ENCODE measurements at places on chromosomes 6 and 20. TPM values are rescaled to one million over a fixed set of nuclear protein-coding genes. Genes with fewer than 3 reads are reported as not detected.
A peak's percentile ranks its signal among the peaks of the same experiment; 100 is the strongest.

DNA sequence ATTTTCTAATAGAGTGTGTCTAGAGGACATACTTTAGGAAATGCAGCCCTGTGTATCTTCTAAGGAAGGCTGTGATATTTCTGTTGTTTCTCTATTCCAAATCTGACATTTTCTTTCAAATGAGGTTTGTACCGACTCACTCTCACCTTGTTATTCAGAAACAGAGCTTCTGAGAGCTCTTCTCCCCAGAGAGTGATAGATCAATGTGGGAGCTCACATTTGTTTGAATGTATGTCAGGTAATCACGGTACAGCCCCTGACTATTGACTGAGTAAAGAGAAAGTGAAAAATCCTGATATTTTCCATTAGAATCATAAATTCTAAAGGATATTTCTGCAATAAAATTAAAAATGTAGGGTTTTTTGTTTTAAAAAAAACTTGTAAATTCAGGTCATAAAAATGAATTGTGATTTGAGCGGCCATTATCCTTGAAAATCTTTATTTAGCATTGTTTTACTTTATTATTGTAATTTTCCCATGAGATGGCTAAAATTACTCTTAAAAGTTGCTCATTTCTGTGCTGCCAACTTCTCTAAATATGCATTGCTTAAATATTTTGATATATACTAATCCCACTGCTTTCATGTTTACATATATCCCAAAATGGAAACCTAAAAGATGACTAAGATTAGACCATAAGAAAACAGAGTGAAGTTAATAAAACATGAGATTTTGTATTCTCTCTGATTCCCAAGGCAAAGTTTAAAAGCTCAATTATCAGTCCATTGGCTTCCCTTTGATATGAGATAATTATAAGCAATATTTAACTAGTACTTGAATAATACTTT is 1226.8 kb upstream of the CITED2 start:
- H3K27ac ChIP-seq, result no peak overlapping the region
- no peak overlapping the region for H3K4me3 ChIP-seq
- no peaks in the 10 kb centered on the region for H3K4me1 ChIP-seq
- no peaks in the 10 kb centered on the region for H3K27me3 ChIP-seq
- H3K36me3 ChIP-seq, result no peaks in the 10 kb centered on the region

GRCh38 chr6:22035690-22036089 is 261.1 kb downstream of the PRL start:
- H3K4me3 ChIP-seq, result no peak overlapping the region
- H3K27me3 ChIP-seq, result no peaks in the 10 kb centered on the region
- H3K27ac ChIP-seq, result no peak overlapping the region
- H3K36me3 ChIP-seq, result no peaks in the 10 kb centered on the region

DNA sequence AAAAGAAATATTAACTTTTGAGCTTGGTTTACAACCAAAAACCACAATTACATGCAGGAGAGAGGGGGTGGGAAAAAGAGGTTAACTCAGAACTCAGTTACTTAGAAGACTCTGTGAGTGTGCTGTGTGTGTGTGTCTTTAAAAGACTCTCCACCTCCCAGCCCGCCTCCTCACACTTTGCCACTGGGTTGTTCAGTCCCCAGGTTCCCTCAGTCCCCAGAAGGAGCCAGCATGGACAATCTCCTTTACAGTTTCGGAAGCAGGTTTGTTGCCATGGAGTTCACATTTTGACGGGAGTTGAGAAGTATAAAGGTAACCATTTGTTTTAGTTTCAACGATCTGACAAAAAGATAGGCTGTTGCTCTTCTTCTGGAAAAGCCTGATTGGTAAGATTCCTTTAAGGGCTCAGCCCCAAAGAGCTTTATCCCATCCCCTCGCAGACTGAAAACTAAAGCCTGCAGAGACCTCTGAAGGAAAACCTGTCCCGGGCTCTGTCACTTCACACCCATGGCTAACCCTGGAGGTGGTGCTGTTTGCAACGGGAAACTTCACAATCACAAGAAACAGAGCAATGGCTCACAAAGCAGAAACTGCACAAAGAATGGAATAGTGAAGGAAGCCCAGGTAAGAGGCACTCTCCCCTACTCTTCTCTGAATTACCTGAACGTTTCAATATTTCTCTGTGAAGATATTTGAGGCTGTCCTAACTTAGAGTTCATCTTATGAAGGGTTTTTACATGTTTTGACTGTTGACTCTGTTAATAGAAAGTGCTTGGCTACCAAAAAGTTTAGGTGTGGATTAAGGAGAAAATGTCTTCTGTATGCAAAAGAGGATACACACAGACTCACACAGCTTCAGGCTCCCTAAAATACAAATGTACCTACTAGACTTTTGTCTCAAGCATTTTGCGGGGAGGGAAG is at the start of gene SPTLC3:
Gene SPTLC3 (plus strand): TSS at position 212 of the 921 bp plus-strand sequence. CDS start 296 bp downstream, at position 508.
- H3K36me3 ChIP-seq, result no peaks in the 10 kb centered on the region
- no peaks in the 10 kb centered on the region for H3K27me3 ChIP-seq
- peak within 1 kb of the TSS; percentile 58 for H3K4me3 ChIP-seq
- DNase-seq, result no peak

DNA sequence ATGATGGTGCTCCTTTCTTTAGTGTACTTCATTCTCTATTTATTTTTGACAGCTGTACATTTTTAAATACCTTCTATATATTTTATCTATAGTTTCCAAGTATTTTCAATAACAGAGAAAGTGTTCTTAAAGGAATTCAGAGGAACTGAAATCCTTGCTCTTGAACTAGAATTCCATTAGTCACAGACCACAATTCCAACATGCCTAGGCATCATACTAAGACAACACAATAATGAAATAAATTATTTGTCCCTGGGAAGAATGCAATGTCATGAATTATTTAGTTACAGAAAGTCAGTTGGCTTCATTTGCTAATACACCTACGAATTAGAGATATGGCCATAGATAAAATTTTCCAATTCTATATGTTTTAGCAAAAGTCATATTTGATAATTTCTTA is 671.2 kb downstream of the EPHA7 start:
- DNase-seq, result no peak
- no peaks in the 10 kb centered on the region for H3K4me1 ChIP-seq
- no peaks in the 10 kb centered on the region for H3K27me3 ChIP-seq

GRCh38 chr6:73394577-73395354 is at the start of gene DDX43:
TSS of gene DDX43 (plus strand) at chr6:73394828. CDS start at chr6:73394906, 78 bp downstream.
- H3K27me3 ChIP-seq, result no peaks in the 10 kb centered on the region
- H3K36me3 ChIP-seq, result no peaks in the 10 kb centered on the region
- peak within 1 kb of the TSS; percentile 40 for H3K4me3 ChIP-seq
- peak within 1 kb of the TSS; percentile 81 for H3K27ac ChIP-seq

DNA sequence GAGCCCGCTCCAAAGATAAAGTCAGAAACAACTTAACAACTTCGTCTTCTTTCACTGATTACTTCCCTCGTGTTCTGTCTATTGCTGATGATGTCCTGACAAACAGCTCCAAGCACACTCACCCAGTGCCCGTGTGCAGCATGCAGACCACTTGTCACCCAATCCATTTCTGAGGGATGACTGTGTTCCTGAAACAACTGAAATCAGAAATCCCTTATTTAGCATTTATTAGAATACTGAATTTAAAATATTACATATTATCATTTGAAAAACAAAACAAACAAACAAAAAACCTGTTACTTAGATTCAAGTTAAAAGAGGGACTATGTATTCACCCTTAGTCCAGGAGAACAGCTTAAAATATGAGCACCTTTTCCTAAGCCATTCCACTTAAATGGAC is 223.7 kb upstream of the QKI start:
- H3K27ac ChIP-seq, result no peak overlapping the region
- no peaks in the 10 kb centered on the region for H3K4me1 ChIP-seq
- no peaks in the 10 kb centered on the region for H3K27me3 ChIP-seq
- DNase-seq, result no peak
- H3K36me3 ChIP-seq, result no peaks in the 10 kb centered on the region

DNA sequence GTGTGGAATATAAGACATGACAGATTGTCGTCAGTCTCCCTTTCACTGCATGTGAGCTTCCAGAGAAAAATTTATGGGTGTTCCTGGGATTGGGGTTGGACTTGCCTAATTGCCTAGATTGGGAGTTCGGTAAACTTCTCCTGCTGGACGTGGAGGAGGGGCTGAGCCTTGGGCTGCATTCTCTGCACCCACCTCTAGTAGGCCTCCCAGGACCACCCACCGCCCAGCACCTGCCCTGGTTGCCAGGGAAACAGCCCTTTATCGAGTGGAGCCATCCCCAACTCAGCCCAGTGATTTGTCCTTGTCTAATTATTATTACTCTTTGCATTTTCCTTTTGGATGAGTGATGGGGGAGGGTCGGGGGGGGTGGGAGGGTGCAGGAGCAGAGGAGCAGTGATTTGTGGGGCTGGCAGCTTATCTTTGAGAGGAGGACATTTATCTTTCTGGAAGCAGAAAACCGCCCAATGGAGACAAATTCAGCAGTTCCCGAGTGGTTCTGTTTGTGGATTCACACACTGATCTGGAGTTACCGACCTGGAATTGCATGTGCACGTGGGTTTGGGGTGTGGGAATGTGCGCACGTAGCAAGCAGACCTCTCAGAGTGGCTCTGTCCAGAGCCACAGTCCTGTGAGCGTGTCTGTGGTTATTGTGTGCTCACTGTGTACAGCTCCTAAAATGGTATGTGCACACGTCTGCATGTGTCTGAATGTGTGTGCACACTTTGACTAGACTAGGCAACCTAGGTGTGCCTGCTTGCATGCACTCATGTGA is 104.5 kb downstream of the DHX35 start:
- no peak for DNase-seq
- H3K4me3 ChIP-seq, result no peak overlapping the region
- no peak overlapping the region for H3K27ac ChIP-seq

DNA sequence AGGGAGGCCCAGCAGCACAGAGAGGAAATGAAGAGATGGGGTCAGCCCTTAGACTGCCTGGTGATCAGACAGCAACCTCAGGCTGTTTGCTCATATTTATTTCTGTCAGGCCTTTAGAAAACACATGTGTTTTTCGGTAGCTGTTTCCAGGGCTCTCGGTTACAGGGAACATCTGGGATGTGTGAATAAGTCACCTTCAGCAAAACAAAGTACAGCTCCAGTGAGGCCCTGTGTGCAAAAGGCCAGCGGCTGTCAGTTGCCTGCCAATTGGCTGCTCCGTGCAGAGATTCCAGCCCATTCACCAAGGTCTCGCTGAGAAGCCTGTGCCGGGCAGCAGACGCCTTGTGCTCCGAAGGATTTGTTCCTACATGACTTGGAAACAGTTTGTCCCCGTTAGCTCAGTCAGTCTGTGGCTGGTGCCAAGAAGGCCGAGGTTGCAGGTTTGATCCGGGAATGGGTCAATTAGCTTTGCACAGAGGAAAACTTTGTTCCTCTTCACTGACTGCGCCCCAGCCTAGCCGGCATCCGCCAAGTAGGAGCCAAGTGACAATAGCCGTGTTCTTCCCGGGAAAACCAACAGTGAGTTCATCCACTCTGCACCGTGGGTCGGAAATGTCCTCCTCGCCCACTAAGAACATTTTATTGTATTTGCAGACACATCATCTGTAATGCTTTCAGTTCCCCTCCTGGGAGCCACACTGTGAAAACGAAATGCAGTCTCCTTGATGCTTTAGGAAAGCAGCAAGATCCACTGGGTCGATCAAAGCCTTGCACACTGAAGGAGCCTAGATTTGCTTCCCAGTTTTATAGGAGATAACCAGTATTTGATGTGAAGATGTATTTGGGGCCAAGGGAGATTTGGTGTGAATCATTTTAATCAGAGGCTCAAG is 315.4 kb upstream of the CDYL start:
- H3K27ac ChIP-seq, result no peak overlapping the region
- no peaks in the 10 kb centered on the region for H3K36me3 ChIP-seq
- no peak for DNase-seq
- no peak overlapping the region for H3K4me3 ChIP-seq

- peak; percentile 75 for DNase-seq
- H3K4me3 ChIP-seq, result peak overlapping the region; percentile 16
- peaks cover 25% of the 10 kb centered on the region for H3K4me1 ChIP-seq
- H3K36me3 ChIP-seq, result no peaks in the 10 kb centered on the region
- peak overlapping the region; percentile 61 for H3K27ac ChIP-seq
- H3K27me3 ChIP-seq, result no peaks in the 10 kb centered on the region
Observed at GRCh38 chr6:111551521-111552231, 54.0 kb downstream of the TRAF3IP2 start.

DNA sequence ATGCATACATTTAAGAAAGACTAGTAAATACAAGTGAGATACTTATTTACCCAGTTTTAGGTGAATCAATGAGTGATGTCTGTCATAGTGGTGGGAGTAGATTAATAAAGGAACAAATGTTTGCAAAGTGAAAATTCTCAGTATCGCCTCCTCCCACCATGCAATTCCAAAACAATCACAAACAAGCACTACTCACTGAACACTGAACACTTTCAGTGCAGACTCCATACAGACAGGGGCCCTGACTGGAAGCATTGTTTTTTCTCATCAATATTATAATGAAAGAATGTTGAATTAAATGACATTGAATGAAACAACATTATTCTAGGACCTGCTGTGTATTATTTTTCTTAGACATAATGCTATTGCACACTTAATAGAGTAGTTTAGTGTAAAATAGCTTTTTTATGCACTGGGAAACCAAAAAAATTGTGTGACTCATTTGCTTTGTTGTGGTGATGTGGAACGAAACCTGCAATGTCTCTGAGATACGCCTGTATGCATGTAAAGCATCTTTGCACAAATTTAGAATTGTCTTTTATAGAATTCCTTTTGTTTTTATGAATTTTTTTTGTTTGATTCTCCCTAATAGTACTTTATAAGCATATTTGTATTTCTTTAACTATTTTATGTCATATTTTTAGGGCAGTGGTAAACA is 317.5 kb downstream of the UTRN start:
- no peak for DNase-seq
- H3K36me3 ChIP-seq, result peaks cover 3% of the 10 kb centered on the region
- no peaks in the 10 kb centered on the region for H3K27me3 ChIP-seq
- H3K4me1 ChIP-seq, result no peaks in the 10 kb centered on the region

- H3K27ac ChIP-seq, result peak overlapping the region; percentile 48
- no peak overlapping the region for H3K4me3 ChIP-seq
- peaks cover 7% of the 10 kb centered on the region for H3K4me1 ChIP-seq
- no peaks in the 10 kb centered on the region for H3K27me3 ChIP-seq
Observed at GRCh38 chr6:105609375-105609991, 206.6 kb upstream of the PREP start.

GRCh38 chr6:6008089-6008647 is 1.4 kb upstream of the NRN1 start:
- peak overlapping the region; percentile 58 for H3K27ac ChIP-seq
- H3K36me3 ChIP-seq, result no peaks in the 10 kb centered on the region
- peak overlapping the region; percentile 57 for H3K4me3 ChIP-seq
- H3K27me3 ChIP-seq, result peaks cover 73% of the 10 kb centered on the region
- DNase-seq, result no peak

DNA sequence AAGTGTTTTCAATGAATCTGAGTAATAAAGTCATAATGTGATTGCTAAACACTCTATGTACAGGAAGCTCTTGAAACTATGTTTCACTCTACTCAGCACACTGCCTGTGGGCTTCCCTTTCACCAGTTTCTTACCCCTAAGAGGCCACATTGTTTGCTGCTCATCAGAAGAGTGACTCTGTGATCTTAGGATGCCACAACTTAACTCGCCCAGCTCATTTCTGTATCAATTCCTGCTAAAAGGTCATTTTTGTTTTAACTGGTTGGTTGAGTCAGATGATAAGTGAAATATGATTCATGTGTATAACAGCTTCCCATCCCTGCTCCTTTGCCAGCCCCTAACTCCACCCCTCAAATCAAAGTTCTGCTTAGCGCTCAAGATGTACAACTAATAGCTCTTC is 9.8 kb upstream of the NDUFAF4 start:
- no peak for DNase-seq
- H3K4me1 ChIP-seq, result no peaks in the 10 kb centered on the region
- H3K36me3 ChIP-seq, result no peaks in the 10 kb centered on the region
- no peak overlapping the region for H3K4me3 ChIP-seq

- no peaks in the 10 kb centered on the region for H3K36me3 ChIP-seq
- DNase-seq, result no peak
- H3K4me1 ChIP-seq, result no peaks in the 10 kb centered on the region
- no peak overlapping the region for H3K27ac ChIP-seq
Observed at GRCh38 chr20:58149437-58150091, 78.9 kb downstream of the ANKRD60 start.

Gene FILIP1
- total RNA-seq, result 17.4 TPM

Gene ZBTB2
- total RNA-seq, result 10.3 TPM

Gene FOXF2
- 13.2 TPM for total RNA-seq

Gene SLC39A7
- total RNA-seq, result 76.0 TPM

Gene TOX2
- 16.3 TPM for total RNA-seq

Gene MCM9
- 23.6 TPM for total RNA-seq

All from lower lobe of right lung (tissue), 2 donors.